Stimulated activated CD8-positive, alpha-beta memory T cell treated with anti-CD3 and anti-CD28 coated beads, Interleukin-4, amount 100 ng/mL, for 4 hours (primary cell): ENCODE measurements at places on chromosomes 4 and X.

- no peak for DNase-seq
These were observed 294.1 kb downstream of the GBA3 start for GRCh38 chr4:22986881-22987280.

DNA sequence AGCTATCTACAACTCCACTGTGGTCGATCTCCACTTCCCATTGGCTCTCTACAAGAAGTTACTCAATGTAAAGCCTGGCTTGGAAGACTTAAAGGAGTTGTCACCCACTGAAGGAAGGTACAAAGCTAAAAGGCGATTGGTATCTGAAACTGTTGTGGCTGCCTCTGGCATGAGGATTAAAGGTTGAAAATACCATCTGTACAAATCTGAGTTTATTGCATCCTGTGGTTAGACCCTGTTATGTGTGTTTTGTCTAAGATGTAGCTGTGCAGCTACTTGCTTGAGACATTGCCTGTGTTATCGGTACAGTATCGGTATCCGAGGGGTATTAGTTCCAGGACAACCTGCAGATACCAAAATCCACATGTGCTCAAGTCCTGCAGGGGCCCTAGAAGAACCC is 16.4 kb downstream of the NAP1L5 start:
- no peak for DNase-seq

- DNase-seq = no peak
These were observed 29.0 kb upstream of the RAP1GDS1 start for GRCh38 chr4:98232202-98232601.

DNA sequence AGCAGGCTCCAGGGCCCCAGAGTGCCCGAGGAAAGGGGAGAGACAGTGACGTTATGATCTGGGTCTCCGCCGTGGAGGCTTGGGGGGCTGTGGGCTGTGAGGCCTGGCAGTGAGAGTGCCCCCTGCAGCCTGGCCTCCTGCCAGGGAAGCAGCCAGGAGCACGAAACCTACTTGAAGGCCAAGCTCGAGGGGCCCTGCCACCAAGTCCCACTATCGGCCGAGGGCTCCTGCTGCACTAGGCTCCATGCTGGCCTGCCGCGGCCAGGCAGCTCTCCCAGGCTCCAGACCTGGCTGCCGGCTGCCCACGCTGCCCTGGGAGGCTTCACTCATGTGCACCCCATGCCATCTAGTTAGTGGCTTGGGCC is 18.7 kb downstream of the FLNA start:
- no peak for DNase-seq

GRCh38 chr4:4711902-4712301 is 147.6 kb upstream of the MSX1 start:
- DNase-seq = no peak

DNA sequence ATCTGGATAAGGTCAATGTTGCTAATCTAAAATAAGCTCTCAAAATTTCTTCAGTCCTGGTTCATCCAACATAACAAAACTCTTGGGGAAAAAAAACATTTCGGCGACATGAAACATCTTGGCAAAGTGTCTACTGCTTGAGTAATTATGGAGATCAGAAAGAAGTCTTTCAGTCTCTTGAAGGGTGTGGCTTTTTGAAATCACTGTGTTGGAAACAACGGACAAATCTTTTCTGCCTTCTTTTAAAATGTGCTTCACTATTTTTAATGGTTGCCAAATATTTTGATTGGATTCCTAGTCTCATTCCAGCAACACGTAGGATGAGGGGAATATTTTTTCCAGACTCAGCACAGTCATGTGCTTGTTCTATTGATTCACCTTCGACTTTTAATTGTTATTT is 138.6 kb downstream of the KLHL8 start:
- no peak for DNase-seq

GRCh38 chrX:30814978-30815377 is 74.1 kb downstream of the TAB3 start:
- no peak for DNase-seq

DNA sequence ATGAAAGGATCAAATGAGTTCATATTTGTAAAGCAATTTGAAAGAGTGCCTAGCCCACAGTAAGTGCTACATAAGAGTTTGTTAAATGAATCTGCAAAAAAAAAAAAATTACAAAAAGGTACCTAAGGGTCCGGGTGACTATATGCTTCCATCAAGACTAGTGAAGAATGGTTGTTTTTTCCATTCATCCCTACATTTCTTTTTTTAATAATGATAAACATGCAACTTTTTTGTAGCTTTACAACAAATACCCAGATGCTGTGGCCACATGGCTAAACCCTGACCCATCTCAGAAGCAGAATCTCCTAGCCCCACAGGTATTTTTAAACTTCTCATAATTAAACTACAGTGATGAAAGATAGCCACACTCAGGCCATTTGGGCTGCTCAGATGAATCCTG is 4.3 kb downstream of the SPP1 start:
- DNase-seq = no peak

DNA sequence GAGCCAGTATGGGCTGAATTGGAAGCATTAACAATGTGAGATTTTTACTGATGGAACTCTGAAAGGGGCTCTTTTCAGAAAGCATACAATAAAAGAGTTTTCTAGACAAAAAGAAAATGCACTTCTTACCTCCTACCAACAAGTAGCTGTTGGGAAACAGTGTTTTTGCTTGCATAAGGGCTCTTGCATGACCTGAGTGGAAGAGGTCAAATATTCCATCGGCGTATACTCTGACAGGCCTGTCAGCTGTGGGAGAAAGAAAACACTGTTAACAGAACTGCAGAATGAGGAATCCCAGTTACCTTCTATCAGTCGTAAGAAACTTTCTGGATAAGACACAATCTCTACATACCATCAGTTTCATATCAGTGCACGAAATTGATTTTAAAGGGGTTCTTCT is 39.5 kb downstream of the PCYT1B start:
- no peak for DNase-seq

DNA sequence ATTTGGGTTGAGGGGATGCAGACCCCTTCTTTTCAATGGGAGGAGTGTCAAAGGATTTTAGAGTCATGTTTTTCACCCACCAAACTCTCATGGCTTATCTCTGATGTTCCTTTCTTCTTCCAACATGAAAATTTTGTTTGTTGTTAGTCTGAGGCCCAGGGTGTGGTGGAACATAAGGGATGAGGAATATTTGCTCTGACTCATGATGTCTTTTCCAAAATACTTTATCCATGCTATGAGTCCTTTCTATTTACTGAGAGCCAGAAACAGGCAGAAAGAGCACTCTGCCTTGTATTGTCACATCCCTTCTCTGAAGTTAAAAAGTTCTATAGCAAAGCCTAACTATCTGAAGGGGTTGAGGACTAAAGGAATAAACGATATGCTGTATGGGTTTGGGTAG is 61.6 kb upstream of the GYPA start:
- DNase-seq = no peak

DNA sequence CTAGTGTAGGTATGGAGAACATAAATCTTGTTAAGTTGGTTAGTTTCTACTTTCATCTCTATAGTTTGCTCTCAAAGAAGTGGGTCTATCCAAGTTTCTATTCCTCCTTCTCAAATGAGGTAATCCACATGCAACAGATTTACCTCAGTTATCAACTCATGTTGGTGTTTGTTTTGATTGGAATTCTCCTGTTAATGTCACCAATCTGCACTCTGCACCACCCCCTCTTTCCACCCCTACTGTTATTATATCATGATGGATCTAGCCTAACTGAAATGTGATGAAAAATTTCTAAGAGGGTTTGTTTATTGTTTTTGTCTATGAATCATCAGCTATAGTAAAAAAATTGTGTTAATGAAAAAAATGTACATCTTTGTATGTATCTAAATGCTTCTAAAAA is 66.1 kb downstream of the AGTR2 start:
- no peak for DNase-seq

GRCh38 chr4:3666263-3666662 is 99.9 kb upstream of the ADRA2C start:
- no peak for DNase-seq

DNA sequence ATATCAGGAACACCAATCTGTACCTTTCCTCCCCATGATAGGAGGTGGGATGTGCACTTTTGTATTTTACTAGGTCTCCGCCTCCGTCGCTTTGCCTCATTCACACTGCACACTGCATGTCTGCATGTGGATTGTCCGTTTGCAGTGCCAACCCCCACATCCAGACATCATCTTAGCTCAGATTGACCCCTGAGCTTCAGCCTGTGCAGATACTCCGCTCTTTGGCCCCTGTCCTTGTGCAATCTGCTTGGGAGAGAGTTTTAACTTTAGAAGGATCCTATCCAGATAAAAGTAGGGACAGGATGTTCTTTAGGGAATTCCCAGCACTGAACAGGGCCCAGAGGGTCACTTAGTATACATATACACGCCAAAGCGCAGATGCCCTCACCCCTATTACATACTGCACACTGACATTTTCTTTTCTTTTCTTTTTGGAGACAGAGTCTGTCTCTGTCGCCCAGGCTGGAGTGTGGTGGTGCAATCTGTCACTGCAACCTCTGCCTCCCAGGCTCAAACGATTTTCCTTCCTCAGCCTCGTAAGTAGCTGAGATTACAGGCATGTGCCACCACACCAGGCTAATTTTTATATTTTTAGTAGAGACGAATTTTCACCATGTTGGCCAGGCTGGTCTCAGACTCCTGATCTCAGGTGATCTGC is 43.3 kb upstream of the FBXW7 start:
- no peak for DNase-seq

GRCh38 chr4:143199503-143199902 is 14.8 kb downstream of the USP38 start:
- no peak for DNase-seq

DNA sequence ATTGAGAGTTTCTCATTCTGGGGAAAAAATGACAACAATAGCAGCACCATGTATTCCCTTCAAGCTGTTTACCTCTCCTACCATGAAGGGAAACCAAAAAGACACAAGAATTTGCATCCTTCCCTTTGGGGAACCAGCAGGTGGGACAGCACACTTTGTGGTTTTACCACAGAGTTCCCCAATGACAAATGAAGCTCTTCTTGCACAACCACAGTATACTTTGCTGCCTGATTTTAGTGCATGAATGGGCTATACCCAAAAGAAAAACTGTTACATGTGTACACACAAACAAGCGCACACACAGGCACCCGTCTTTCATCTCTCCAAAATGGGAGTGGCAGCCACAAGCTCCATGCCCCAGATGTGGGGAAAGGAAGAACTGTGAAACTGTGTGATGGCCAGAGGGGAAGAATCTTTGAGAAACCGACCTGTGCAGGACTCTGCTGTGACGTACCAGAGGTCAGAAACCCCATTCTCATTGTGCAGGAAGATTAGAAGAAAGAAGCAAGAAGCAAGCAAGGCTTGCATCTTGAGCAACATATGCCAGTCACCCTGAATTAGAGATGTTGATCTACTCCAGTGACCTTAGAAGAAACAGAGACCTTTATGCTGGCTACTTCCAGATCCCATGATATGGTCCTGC is 2.7 kb upstream of the MAML3 start:
- DNase-seq = no peak

DNA sequence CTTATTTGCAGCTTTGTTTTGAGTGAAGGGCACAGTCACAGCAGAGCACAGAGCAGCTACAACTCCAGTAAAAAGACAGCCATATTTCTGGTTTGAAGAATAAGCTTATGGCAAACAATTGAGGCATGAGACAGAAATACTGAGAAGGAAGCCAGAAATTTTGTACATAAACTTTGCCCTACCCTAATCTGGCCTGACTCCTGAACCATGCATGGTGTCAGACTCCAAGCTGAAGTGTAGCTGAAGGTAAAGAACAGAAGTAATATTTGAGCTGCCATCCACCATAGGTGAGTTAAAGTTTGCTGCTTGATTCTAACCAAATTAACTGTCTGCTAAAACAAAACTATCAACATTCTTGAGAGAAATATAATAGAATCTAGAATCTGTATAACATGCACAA is 24.5 kb upstream of the TMEM192 start:
- no peak for DNase-seq

GRCh38 chr4:120801137-120801758 is 121.3 kb downstream of the PRDM5 start:
- no peak for DNase-seq

DNA sequence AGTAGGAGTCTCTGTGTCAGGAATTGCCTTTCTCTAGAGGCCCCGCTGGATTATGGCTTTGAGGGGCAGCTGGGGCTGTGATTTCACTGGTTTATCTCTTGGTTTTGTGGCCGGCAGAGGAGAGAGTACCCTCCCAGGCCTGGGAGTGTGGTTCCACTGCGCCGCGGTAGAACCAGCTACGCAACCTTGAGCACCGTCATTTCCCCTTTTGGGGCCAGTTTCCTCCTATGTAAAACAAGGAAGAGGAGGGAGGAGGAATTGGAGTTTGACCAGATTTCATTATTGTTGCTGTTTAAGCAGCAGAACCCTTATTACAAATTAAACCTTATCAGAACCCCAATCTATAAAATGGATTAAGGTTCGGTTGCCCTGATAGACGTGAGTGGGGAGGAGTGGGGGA is 4.4 kb downstream of the SOX3 start:
- DNase-seq = no peak

GRCh38 chr4:138242076-138242833 is at the start of gene SLC7A11:
Gene SLC7A11 (minus strand): TSS chr4:138242349. CDS start chr4:138242069, 280 bp downstream.
- DNase-seq = no peak

DNA sequence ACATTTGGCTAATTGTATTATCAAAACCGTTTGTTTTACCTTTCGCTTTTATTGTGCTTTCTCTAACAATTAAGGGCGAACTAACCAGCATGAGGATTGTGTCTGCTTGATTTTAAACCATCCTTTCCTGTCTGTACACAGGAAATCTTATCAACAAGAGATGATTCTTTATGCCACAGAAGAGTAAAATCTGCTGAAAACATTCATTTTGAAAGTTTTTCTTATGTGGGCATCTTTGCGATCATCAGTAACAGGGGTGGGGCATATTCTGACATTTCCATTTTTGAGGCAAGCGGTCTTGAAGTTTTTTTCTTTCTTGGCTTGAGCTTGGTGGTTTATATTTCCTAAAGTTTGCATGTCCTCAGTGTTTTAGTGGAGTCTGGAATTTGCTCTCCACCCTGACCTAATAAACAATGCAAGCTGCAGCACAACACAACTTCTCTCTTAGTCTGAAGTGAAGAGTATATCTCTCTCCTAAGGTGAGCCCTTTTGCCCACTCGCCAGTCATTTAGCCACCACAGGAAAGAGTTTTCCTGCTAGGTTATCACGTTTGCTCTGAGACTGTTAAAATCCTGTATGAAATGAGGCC is 26.6 kb downstream of the NFKB1 start:
- DNase-seq = no peak

GRCh38 chr4:42995343-42995944 is 102.9 kb downstream of the GRXCR1 start:
- DNase-seq = no peak

- no peak for DNase-seq
These were observed 135.6 kb downstream of the TSPAN5 start for GRCh38 chr4:98522636-98523395.
